ENCODE measurements at places on chromosomes 12 and 14.

DNA sequence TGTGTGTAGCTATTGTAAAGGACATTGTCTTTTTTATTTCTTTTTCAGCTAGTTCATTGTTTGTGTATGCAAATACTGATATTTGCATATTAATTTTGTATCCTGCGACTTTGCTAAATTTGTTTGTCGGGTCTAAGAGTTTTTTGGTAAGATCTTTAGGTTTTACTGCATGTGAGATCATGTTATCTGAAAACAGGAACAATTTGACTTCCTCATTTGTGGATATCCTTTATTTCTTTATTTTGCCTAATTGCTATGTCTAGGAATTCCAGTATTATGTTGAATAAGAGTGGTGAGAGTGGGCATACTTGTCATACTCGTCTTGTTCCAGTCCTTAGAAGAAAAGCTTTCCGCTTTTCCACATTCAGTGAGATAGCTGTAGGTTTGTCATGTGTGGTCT is 28.8 kb downstream of the SIX4 start:
- DNase-seq = no peak

GRCh38 chr12:132566516-132567131 is 43.8 kb downstream of the LRCOL1 start:
- DNase-seq = no peak

DNA sequence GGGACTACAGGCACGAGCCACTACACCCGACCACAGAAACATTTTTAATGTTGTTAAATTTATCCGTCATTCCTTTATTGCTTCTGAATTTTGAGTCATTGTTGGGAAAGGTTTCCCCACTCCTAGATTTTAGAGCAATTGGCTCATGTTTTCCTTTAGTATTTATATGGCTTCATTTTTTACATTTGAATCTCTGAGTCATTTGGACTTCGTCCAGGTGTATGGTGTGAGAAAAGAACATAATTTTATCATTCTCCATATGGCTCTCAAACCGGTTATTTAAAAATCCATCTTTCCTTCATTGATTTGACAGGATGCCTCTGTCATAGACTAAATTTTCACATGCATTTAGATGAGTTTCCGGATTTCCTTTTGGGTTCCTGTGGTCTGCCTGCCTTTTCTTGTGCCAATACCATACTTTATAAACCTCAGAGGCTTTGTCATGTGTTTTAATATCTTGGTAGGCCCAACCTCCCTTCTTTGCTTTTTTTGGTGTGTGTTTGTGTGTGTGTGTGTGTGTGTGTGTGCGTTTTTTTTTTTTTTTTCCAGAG is 30.9 kb downstream of the LRTM2 start:
- no peak for DNase-seq

GRCh38 chr14:94077111-94077821 is 3.7 kb downstream of the DDX24 start:
- DNase-seq = no peak

GRCh38 chr12:21502164-21502496 is 541 bp downstream of the GOLT1B start:
- no peak for DNase-seq

DNA sequence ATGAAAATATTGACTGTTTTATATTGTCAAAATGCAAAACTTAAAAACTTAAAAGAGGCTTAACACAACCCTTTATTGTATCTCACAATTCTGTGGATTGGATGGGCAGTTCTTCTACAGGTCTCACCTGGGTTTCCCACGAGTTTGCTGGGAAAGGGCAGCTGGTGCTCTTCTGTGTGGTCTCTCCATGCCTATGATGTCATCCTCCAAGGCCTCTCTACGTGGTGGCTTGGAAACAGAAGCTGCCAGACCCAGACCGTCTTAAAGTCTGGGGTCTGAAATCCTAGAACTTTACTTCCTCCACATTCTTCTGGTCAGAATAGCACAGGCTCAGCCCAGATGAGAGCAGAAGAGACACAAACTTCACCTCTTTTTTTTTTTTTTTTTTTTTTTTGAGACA is 36.5 kb upstream of the KICS2 start:
- no peak for DNase-seq

GRCh38 chr14:104284107-104284592 is 145.8 kb downstream of the KIF26A start:
- no peak for DNase-seq

GRCh38 chr12:98227162-98227561 is 288.2 kb upstream of the TMPO start:
- no peak for DNase-seq

DNA sequence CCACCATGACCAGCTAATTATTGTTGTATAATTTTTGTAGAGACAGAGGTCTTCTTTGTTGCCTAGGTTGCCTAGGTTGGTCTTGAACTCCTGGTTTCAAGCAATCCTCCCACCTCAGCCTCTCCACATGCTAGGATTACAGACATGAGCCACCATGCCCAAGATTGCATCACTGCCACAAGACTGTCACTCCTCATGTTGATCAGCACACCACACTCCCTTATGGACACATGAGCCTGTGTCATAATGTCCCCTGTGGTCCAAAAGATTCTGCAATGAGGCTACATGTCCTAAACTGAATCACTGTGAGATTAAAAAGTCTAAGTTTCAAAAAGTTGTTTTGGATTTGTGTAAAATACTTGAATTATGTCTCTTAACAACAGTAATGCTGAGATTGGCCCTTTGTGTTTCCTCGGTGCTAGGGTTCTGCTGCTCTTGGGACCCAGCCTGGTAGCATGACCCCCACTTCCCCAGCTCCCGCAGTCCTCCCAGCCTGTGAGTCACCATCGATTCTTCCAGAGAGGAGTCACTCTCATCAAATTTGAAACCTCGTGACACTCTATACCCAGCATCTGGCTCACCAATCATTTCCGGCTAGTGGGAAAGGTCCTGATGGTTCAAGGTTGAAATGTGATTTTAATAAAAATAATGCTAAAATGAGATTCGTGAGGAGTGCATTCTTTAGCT is 890.9 kb downstream of the VRK1 start:
- DNase-seq = no peak

DNA sequence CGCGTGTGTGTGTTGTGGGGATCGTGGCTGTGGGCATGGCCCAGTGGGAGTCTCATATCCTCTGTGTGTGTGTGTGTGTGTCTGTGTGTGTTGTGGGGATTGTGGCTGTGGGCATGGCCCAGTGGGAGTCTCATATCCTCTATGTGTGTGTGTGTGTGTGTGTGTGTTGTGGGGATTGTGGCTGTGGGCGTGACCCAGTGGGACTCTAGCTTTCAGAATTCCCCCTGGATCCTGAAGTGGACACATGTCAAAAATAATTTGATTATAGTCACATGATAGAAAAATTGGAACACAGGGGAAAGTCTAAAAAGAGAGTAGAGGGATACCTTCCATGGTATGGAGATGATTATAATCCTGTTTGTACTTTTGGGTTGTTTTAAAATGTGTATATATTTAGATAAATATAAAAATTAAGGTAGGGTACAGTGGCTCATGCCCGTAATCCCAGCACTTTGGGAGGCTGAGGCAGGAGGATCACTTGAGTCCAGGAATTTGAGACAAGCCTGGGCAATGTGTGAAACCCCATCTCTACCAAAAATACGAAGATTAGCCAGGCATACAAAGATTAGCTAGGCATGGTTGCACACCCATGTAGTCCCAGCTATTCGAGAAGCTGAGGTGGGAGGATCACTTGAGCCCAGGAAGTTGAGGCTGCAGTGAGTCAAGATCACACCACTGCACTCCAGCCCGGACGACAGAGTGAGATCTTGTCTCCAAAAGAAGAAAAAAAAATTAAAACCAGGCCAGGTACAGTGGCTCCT is 11.0 kb downstream of the PAPLN start:
- DNase-seq = no peak

DNA sequence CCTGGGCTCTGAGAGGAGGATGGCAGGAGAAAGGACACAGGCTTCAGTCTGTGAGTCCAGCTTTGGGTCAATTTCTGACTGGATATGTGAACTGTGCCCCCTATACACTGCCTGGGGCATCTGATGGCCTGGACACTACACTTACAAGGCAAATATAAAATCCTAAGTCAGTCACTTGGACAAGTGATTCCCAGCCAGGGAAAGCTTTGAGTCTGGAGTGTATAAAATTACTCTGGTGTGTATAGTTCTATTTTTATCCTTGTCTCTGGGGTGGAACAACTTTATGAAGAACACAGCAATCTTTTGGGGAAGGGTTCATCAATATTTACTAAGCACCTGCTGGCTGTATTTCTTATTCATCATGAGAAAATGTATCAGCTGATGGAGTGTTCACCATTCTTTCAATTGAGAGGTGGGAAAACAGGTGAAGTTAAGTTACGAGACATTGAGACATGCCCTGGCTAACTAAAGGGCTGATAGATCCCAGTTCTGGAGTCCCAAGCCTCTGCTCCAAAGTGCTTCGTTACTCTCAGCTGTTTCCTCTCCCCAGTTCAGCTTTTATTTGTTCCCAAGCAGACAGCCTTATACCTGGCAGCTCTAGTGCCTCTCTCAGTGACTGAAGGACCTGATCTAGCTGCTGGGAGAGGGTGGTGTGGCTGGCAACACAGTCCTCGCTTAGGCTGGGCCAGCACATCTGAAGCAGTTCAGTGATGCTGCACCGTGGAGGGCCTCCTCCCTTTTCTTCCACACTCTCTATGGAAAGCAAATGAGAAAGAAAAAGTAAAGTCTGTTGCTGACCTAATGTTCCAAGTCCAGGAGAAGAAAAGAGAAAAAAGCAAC is 30.9 kb downstream of the ZFYVE26 start:
- no peak for DNase-seq

- DNase-seq = no peak
Observed at GRCh38 chr12:59874781-59875180, 279.0 kb downstream of the SLC16A7 start.

- no peak for DNase-seq
Observed at GRCh38 chr12:103745962-103746361, 95.1 kb downstream of the NT5DC3 start.

GRCh38 chr12:15522574-15523187 is 200.4 kb downstream of the PTPRO start:
- no peak for DNase-seq

GRCh38 chr12:45990468-45991283 is at the start of gene SCAF11:
Gene SCAF11 (minus strand): TSS chr12:45990574. CDS start chr12:45964167, 26,407 bp downstream.
- DNase-seq = peak; percentile 100
